ENCODE measurements at places on chromosomes 11 and 22.

DNA sequence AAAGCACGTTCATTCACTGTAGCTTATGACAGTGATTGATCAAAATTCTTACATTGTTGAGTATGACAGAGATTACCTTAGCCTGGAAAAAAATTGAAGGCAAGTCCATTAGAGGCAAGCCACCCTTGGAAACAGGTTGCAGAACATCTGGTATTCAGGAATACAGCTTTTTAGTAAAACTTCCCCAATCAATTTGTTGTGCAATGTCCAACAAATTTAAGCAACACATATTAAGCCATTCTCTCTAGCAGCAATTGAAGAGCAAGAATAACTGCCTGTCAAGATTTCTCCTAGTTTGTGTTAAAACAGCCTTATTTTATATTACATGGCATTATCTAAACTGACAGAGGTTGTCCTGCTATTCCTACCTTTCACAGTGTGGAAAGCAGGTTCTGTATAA is 37.0 kb downstream of the BCL2L13 start:
- no peak for DNase-seq

- peak; percentile 70 for DNase-seq
These were observed 17.3 kb upstream of the SLC29A2 start for GRCh38 chr11:66388780-66389386.

DNA sequence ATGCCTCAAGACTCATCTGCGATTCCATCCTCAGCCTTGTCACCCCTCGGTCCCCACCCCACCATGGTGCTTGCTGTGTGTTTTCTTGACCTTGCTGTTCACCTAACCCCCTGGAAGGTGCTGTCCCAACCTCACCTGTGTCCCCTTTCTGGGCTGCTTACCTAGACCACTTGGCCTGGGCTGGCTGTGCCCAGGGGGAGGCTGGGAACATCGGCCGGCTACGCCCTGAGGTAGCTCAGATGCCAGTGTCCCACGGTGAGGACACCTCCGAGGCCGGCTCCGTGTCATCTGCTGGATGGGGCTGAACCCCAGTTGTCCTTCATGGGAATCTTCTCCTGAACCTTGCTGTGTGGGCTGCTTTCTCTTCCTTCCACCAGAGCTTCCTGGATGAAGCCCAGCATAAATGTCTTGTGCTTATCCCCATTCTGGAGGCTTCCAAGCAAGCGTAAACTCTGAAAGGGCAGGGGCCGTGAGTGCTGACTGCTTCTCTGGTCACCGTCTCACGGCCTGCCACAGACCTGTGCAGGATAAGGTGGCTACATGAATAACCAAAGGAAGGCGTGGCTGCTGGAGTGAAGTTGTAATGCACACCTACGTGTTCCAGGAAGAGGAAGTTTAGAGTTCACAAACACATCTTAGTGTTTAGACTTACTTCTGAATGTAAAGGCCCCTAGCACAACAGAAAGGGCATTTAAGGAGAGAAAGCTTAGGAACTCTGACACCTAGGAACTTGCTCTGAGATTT is 724.3 kb downstream of the TBC1D22A start:
- DNase-seq: no peak

GRCh38 chr11:127247261-127247851 is 246.8 kb upstream of the KIRREL3 start:
- no peak for DNase-seq

GRCh38 chr11:21119411-21119810 is 450.0 kb downstream of the NELL1 start:
- DNase-seq: no peak

- peak; percentile 54 for DNase-seq
These were observed 12.7 kb upstream of the TREH start for GRCh38 chr11:118691926-118692830.

- peak; percentile 40 for DNase-seq
These were observed 621.5 kb upstream of the LUZP2 start for GRCh38 chr11:23875176-23875850.

DNA sequence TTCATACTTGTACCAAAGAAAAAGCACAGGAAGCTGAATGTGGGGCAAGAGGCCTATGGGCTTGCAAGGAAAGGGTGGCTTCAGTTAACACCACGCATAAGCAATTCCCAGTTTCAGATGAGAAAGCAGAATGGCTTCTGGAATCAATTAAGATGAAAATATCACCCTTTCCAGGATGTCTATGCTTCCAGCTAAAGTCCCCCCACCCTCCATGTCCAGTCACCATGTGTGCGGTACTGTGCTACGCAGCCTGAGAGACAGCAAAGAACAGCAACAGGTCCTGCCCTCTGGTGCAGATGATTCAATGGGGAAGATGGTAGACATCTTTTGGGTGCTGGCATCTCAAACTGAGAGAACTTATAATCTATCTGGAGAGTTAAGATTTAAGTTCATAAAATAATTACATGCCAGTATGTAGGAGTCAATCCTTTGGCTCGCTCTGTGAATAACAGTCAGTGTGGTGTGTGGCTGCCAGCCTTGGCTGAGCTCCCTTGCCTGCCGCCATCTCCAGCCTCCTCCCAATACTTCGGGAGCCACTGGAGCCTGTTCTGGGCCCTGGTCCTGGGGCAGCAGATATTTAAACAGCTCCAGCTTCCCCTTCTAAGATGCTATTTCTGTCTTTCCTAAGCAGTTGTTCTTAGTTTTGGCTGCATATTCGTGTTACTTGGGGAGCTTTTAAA is 44.5 kb downstream of the ME3 start:
- peak; percentile 66 for DNase-seq

DNA sequence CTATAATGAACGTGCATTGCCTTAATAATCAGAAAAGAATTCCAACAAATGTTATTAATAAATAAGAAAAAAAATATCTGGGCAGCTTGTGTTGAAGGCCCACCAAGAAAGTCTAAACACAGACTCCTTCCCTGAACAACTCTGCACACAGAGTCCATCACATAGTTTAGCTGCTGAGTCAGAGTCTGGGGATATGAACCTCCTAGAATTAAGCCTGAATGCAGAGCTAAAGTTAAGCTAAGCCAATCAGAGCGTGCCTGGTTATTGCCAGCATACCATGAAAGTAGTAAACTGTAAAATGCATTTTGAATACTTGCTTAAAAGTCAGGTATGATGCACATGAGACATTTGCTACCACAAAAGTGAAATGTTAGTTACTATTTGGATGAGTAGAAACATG is 25.6 kb upstream of the TENM4 start:
- DNase-seq: peak; percentile 86

- DNase-seq: peak; percentile 95
These were observed 10.2 kb downstream of the PAMR1 start for GRCh38 chr11:35515224-35515623.

GRCh38 chr22:44205516-44206329 is 25.0 kb downstream of the PARVG start:
- DNase-seq: no peak

- DNase-seq: no peak
These were observed 105.8 kb upstream of the ARHGAP42 start for GRCh38 chr11:100581318-100581717.

DNA sequence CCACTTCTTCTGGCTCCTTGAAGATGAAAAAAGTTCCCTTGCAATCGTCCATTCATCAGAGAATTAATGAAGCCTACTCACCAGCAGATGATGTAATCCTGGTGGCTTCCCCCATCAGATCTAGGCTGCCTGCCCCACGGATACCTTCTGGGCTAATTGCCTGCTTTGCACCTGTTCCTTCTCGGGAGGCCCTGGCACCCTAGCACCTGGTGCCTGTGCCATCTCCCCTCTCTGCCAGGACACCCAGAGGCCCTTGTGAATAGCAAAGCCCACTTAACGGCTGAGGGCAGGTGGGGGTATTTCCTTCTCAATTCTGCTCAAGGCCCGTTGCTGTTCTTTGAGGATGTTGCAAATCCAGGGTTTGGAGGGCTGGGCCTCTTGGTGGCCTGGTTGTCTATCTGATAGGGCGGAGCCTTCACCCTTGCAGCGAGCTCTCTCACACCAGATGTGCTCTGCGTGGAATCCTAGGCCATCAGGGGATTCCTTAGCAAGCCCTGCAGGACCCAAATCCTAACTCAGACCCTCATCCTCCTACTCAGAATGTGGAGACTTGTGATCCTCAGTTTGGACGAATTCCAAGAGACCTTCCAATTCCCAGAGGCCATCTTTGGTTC is at the start of gene LMO2:
Gene LMO2, minus strand, starts transcription at position 363 of the 614 bp plus-strand sequence. CDS start 22,360 bp downstream, outside the sequence.
- no peak for DNase-seq

- peak; percentile 5 for DNase-seq
These were observed 74.3 kb downstream of the MYEOV start for GRCh38 chr11:69368119-69368880.

GRCh38 chr11:134362192-134362901 is 30.6 kb downstream of the GLB1L2 start:
- no peak for DNase-seq

GRCh38 chr22:30324014-30324730 is 2.6 kb downstream of the TBC1D10A start:
- peak; percentile 65 for DNase-seq

GRCh38 chr11:2550606-2550970 is 105.8 kb downstream of the KCNQ1 start:
- no peak for DNase-seq

- DNase-seq: no peak
These were observed 7.6 kb upstream of the SORL1 start for GRCh38 chr11:121444526-121444925.

DNA sequence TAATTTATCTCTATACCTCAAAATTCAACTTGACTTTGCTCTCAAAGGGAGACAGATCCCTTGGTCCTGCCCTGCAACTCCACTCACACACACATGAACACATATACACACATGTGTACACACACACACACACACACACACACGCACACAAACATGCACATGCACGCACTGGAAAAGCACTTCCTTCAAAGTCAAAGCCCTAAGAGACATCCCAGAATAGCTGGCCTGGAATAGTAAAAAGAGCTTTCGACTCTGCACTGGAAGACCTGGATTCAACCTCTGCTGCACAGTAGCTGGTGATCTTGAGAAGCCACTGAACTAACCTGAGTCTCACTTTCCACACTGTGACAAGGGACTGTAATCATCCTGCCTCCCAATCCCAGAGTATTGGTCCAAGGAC is 26.8 kb downstream of the TENM4 start:
- DNase-seq: no peak

DNA sequence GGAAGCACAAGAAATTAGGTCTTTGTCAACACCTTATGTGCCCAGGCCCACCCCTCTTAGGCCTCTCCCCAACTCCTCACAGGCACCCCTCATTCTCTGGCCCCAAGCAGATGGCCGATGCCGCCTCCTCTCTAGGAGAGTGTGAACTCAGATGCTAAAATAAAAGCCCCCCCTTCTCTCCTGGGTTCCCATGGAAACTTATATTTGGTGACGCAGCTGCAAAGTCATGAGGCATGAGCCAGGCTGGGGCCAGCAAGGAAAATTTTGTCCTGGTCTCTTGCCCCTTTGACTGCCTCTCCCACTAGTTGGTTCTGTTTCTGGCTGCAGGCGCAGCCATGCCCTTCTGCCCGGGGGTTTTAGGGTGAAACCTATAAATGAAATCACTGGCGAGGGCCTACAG is 11.8 kb downstream of the RCOR2 start:
- no peak for DNase-seq

DNA sequence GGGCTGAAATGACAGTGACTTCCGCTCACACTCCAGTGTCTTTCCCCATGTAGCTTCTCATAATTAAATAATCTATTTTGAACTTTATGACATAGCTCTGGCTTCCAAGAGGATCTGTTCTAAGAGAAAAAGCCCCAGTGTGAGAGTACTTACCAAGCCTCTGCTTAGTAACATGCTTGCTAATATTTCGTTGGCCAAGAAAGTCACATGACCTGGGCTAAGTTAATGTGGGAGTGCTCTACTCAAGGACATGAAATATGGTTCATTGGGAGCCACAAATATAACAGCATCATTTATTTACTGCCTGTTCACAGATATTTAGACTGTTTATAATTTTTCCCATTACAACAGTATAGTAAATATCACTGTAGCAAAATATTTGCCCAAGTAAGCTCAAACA is 42.5 kb downstream of the CCDC73 start:
- DNase-seq: no peak

GRCh38 chr11:115215694-115216617 is 288.3 kb downstream of the CADM1 start:
- no peak for DNase-seq

- peak; percentile 25 for DNase-seq
These were observed 29.0 kb upstream of the LRRC32 start for GRCh38 chr11:76699451-76700091.

DNA sequence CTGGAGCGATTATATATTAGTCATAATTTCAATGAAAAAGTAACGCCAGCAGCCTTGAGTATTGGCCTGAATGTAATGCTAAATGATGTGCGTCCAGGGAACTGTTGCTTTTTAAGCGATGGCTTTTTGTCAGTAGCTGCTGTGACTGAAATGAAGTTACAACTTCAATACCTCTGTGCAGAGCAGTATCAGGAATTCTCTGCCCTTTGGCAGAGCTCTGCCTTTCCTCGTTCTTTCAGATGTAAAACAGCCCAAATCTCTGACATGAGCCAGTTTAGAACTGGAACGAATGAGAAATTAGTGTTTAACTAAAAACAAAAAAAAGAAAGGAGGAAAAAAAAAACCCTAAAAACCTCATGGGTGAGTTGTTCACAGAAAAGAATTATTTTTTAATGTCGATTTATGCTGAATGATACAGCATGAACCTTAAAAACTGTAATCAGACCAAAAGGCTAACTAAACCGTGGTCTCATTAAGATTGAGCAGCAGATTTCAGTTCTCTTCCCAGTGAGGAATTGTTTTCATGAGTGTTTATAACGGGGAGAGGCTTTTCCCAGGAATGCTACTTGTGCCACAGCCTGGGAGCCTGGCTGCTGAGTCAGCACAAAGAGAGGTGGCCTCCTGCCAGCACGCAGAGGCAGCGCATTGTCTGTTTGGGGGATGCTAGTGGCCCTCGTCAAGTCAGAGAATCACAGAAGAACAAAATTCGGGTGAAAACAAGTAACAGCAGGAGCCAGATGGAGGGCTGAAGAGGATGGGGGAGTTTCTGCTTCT is 146.2 kb upstream of the RASSF10 start:
- peak; percentile 91 for DNase-seq

GRCh38 chr22:38017272-38017920 is 33.0 kb upstream of the SOX10 start:
- peak; percentile 55 for DNase-seq

DNA sequence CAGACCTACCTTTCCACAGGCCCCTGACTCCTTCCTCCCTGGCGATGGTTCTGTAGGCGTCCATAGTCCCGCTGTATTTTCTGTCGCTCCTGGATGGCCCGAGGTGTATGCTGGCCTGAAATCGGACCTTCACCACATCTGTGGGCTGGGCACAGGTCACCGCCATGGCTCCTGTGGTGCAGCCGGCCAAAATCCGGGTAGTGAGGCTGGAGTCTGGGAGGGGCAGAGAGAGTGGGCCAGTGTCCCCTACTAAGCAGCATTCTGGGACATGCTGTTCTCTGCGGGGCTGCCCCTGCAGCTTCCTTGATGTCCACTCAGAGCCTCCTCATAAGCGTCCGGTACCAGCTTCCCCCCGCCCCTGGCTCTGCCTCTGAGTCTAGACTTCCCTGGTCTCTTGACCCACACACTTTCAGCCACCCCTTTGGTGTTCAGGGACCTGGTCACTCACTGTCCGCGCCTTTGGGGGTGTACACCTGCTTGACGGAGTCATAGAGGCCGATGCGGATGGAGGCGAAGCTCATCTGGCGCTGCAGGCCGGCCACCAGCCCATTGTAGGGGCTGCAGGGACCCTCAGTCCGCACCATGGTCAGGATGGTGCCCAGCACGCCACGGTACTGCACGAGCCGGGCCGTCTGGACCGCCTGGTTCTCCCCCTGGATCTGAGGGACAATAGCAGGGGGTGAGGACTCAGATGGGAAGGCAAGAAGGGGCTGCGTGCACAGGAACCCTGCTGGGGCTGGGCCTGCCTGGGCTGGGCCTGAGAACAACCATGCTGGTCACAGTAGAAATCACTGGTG is 3.0 kb downstream of the UCP3 start:
- DNase-seq: no peak
